Vagina (tissue), 2 donors: ENCODE measurements at places on chromosomes 12 and 14.

DNA sequence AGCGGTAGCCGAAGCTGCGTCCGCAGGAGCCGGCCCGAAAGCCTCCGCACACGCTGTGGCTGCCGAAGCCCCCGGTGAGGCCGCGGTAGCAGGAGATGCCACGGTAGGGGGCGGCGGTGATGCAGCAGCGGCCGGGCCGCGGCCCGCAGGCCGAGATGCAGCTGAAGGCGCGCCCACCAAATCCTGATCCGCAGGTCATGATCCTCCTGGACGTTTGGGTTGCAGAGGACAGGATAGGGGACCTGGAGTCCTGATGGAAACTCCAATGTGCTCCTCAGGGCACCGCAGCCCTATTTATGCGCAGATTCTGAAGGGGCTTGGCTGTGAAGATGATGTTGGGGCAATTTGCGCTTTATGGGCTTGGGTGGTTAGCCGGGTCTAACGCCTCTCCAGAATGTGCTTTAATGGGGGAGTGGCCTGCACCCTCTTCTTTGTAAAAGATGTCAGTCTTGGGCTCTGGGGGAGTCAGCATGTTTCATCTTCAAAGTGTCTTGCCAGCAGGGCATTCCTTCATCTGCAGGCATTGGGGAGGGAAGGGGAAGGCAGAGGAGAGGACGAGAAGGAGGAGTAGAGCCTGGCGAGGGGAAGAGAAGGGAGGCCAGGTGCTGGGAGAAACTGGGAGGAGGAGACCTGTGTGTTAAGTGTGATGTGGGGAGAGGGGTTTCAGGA is at the start of gene KRT81:
TSS of gene KRT81 (minus strand) at position 268 of the 669 bp plus-strand sequence. CDS start at position 199, 69 bp downstream.
- peak; percentile 70 for DNase-seq

DNA sequence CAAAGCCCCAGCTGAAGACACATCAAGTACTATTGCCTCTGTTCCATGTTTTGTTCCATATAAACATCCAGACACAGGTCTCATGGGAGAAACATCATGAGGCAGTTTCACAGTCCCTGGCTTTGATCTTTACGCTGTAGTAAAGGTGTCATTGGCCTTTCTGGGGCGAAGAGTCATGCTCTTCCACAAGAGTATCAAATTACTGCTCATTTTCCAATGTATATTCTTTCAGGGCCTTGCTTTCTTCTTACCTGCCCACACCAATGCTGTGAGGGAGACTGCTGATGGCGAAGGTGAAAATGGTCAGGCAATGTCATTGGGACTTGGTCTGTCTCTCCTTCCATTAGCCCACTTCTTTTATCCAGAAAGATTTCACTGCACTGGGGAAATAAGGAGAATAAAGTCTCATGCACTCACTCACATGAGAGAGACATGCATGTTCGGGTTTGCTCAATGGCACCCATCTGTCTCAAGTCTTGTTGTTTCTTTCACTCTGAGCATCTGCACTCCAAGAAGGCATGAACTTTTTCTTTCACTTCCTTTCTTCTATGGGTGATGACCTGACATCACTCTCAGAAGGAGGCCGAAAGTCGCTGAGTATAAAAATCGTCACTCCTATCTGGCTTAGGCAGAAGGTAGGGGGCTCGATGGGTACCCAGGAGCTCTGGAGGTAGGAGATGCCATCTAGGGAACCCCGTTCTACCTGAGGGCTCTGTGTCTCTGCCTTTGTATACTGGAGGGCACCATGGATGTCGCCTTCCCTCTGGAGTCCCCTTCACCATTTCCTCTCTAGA is 1.3 kb upstream of the JDP2 start:
- DNase-seq, result no peak

GRCh38 chr12:10207136-10207535 is 5.5 kb upstream of the GABARAPL1 start:
- DNase-seq, result no peak

- DNase-seq, result no peak
These were observed 187.2 kb downstream of the TMTC2 start for GRCh38 chr12:82873951-82874350.

DNA sequence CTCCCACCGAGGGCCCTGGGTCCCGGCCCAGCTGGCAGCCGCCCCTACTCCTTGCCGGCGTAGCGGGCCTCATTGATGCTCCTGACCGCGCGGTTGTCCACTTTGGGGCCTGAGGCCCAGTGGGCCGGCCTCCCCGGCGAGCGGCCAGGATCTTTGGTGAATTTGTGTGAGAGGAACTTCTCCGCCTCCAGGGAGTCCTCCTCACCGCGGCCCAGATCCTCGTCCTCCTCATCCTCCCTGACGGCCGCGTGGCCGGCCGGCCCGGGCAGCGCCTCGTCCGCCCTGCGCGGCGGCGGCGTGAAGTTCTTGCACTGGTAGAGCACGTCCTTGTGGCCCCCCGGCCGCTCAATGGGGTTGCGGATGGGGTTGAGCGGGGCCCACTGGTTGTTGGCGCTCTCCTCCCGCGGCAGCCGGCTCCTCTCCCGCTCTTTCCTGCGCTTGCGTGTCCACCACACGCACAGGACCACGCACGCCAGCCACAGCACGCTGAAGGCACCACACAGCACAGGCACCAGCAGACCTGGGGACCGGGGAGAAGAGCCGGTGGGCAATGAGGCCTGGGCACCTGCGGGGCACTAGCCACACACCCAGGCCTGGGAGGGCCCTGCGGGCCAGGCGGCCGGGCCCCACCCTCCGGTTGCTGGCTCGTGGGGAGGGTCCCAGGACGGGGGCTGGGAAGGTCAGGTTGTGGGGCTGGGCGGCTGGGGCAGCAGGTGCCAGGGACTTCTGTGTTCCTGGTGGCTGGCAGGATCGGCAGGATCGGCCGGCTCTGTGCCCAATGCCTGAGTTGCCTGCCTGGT is 25.7 kb downstream of the JAG2 start:
- DNase-seq, result no peak

DNA sequence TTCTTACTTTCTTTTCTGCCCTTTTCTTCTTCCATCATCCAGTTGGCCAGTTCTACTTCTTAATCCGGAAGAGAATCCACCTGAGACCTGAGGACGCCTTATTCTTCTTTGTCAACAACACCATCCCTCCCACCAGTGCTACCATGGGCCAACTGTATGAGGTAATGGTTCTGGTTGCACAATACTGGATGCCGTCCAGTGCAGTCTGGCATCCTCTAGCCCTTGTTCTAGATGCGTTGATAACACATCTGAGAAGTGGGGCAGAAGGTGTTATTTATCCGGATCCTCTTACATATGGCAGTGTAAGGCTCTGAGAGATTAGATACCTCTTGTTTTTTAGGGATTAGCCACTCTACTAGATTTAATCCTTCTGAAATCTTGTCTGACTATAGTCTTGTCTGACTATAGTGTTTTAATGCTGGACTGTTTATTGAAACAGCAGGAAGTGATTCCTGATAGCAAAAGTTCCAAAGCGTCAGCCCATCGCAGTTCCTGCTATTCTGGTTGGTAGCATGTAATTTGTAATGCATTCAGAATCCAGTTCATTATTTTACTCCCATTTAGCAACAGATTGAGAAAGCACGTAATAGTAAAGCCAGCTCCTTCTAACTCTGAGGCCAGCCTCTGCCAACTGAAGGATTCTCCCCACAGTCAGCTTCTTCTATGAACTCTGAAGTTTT is 7.9 kb downstream of the GABARAPL1 start:
- DNase-seq, result no peak

DNA sequence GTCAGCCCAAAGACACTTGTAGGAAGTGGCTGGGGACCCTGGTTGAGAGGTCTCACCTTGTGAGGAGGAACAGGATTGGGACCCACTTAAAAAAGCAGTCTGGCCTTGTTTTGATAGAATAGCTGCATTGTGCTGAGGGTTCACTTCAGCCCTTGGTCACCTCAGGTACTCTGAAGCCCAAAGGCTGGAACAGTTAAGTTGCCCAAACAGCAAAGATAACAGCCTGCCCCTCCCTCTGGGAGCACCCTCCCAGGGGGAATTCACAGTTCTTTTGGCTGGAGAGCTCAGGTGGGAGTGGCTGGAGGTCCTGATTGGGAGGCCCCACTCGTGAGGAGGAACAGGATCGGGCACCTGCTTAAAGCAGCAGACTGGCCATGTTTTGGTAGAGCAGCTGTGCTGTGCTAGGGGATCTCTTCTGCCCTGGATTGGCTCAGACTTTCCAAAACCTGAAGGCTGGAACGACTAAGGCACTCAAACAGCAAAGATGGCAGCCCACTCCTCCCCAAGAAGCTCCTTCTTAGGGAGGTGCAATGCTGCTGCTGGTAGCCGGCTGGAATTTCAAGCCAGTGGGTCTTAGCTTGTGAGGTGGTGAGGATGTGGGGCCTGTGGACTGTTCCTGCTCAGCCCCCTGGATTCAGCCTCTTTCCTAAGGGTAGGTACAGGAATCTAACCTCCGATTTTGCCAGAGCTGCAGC is 143.8 kb upstream of the SLC38A2 start:
- no peak for DNase-seq

DNA sequence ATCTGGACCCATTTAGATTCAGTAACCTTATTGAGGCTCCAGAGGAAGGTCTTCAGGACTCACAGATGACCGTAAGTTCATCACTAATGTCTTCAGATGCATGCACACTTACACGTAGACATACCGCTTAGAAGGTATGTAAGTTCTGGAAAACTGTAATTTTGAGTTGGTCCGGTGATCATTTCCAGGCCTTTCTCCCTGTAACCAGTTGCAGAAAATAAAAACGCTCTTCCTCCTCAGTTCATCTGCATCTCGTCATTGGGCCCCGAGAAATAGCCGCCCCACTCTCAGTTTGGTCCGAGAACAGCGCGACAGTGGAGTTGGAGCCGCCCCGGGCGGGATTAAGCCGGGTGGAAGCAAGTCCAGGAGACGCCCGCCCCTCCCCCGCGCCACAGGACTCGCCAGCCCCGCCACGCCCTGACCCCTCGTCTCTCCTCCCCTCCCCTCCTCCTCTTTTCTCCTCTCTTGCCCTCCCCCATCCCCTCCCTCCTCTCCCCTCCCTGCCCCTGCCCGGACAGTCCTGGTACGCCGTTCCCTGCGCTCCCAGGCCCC is 83.7 kb downstream of the TNFAIP2 start:
- DNase-seq, result no peak

GRCh38 chr12:88036353-88036965 is 7.3 kb upstream of the C12orf50 start:
- DNase-seq, result no peak

- no peak for DNase-seq
These were observed 34.0 kb upstream of the TPH2 start for GRCh38 chr12:71904629-71905028.

GRCh38 chr12:53788892-53789291 is 37.1 kb upstream of the CISTR start:
- DNase-seq, result no peak

- DNase-seq, result no peak
These were observed 380.6 kb downstream of the CCDC91 start for GRCh38 chr12:28570811-28571210.

DNA sequence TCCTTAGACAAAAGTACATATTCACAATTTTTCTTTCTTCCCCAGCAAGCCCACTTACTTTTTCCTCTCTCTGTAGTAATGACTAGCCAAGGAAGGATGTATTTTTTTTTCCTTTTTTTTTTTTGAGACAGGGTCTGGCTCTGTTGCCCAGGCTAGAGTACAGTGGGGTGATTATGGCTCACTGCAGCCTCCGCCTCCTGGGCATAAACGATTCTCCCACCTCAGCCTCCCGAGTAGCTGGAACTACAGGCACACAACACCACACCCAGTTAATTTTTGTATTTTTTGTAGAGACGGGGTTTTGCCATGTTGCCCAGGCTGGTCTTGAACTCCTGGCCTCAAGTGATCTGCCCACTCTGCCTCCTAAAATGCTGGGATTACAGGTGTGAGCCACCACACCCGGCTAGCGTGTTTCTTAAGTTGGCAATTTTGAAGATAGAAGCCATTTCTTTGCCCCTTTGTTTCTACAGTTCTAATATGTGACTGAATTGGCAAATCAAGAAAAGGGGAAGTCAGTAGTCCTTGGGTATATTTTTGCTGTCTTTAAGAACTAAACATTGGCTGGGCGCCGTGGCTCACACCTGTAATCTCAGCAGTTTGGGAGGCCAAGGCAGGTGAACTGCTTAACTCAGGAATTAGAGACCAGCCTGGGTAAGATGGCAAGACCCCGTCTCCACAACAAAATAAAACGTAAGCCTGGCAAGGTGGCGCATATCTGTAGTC is 3.2 kb upstream of the NACA start:
- no peak for DNase-seq

GRCh38 chr12:109020796-109021380 is at the start of gene SVOP:
SVOP (minus strand) TSS chr12:109021068; CDS start chr12:109020868, 200 bp downstream.
- peak; percentile 74 for DNase-seq

DNA sequence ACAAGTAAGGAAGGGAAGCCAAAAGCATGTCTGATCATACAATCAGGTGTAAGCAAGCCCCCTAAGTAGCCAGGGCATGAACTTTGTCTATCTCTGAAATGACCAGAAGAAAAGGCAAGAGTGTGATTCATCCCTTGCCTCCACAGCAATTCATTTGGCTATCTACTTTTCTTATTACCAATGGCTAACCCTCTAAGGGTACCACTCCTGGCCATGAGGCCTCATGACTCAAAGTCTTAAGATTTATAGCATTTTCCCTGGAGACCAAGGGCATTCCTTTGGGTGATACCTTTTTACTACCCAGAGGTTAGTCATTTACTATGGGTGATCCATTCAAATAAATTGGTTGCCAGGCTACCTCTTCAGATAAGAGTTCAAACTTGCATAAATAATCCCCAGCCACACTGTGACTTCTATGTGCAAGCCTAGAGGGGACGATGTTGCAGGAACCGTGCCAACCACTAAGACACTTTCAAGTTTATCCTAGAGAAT is 1.5 kb upstream of the LGALS3 start:
- DNase-seq, result peak; percentile 84
